ENCODE measurements at places on chromosomes 1 and 21.

DNA sequence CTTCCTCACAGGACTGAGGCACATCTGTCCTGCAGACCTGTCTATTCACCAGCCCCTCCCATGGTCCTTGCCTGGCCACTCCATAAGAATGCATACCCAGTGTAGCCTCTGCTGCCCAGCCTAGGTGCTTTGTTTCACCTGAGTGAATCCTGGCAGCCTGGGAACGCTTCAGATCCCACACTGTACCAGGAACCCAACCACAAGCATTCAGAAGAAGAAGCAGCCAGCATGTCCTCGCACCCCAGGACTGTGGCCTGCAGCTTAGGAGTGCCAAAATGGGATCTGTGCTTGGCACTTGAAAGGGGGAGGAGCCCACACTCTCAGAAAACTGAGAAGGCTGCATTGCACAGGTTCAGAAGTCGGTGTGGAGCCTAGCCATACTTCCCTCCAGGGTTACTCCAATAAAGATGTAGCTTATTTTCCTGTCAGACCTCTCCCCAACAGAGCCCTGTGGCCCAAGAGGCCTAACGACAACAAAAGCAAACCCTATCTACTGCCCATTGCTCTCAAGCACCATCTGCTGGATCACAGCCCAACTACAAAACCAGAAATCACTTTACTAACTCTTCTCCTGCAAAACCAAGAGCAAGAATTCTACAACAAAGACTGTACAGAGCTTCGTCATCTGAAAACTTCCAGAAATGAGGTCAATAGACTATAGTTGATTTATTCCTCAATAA is 923.1 kb upstream of the NEGR1 start:
- DNase-seq: no peak

- DNase-seq: no peak
These were observed 88.7 kb downstream of the IARS2 start for GRCh38 chr1:220182656-220183055.

GRCh38 chr1:9270290-9270883 is 22.3 kb upstream of the SPSB1 start:
- no peak for DNase-seq

GRCh38 chr21:33109574-33110339 is 39.8 kb downstream of the OLIG1 start:
- peak; percentile 3 for DNase-seq

- DNase-seq: no peak
These were observed 77.6 kb downstream of the RGL1 start for GRCh38 chr1:183882335-183883167.

- no peak for DNase-seq
These were observed 46.1 kb downstream of the ADAMTS1 start for GRCh38 chr21:26798856-26799751.
